ENCODE measurements at places on chromosomes 5 and 9.

DNA sequence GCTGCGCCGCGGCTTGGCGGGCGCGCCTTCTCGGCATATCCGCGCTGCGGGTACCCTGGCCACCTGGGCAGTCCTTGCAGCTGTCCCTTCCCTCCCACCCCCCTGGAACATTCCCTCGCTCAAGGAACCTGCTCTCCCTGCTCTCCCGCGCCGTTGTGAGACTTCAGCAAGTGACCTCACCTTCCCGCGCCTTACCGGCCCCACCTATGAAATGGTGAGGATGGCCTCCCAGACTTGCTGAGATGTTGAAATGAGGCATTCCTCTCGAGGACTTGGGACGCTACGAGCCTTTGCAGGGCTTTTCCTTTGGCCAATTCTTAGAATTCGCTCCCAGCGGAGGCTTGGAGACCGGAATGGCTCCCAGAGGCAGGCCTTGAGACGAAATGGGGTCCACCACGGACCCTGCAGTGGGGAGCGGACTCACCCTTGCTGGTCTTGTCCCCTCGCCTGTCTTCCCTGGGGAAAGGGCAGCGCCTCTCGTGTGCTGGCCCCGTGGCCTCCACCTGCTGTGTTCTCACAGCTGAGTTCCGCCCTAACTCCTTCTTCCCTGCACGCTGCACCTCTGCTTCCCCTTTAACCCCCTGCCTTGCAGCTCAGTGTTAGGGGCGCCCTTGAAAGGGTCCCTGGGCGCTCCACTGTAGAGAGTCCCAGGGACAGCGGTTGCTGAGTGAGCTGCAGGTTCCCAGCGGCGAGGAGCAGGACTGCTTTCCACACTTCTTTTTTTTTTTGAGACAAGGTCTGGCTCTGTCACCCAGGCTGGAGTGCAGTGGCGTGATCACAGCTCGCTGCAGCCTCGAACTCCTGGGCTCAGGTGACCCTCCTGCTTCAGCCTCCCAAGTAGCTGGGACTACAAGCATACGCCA lies 907 bp downstream of the HMCN2 start:
- DNase-seq = no peak

DNA sequence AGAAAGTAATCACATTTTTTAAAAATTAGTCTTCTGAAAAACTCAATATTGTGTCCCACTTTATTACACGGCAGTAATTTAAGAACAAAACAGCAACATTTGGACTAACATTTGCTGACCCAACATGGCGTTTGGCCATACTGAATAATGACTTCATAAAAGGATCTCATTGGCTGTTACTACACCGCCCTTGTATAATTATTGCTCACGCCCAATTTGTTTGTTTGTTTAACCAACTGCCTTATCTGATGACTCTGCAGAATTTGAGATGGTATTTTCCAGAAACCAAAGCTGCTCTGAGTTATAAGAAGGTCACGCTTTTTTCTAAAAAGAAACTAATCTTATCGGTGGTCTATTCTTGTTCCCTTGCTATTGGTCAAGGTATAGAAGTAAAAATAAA lies 200.2 kb upstream of the TARS1 start:
- DNase-seq = no peak

DNA sequence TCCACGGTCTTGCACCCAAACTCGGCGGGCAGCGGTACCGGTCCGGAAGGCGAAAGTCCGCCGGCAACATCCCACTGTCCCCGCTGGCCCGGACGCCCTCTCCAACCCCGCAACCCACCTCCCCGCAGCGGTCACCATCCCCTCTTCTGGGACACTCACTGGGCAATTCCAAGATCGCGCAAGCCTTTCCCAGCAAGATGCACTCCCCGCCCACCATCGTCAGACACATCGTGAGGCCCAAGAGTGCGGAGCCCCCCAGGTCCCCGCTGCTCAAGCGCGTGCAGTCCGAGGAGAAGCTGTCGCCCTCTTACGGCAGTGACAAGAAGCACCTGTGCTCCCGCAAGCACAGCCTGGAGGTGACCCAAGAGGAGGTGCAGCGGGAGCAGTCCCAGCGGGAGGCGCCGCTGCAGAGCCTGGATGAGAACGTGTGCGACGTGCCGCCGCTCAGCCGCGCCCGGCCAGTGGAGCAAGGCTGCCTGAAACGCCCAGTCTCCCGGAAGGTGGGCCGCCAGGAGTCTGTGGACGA lies 33.3 kb downstream of the CD180 start:
- no peak for DNase-seq

GRCh38 chr9:135156525-135157510 lies 69.3 kb downstream of the OLFM1 start:
- DNase-seq = no peak

GRCh38 chr5:68843624-68844364 lies 250.0 kb upstream of the SLC30A5 start:
- DNase-seq = no peak
